ENCODE measurements at places on chromosomes 12 and 14.
A peak's percentile ranks its signal among the peaks of the same experiment; 100 is the strongest.

- no peak for DNase-seq
Observed at GRCh38 chr12:98483621-98484503, 31.5 kb upstream of the TMPO start.

DNA sequence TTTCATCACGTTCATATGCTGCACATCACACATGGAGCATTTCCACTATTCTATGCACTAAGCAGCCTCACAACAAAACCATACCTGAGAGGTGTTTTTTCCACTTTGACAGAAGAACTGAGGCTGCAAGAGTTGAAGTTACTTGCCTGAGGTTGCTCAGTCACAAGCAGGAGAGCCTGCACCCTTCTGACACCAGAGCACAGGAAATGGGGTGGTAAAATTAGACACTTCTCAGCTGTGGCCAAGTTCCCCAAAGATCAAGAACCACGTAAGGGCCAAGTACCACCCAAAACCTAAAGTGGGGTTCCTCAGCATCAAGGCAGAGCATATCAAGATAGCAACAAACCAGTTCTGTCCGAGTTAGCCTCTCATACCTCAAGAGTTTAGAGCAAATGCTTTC, 185.8 kb downstream of the CAPZA3 start:
- DNase-seq: no peak

DNA sequence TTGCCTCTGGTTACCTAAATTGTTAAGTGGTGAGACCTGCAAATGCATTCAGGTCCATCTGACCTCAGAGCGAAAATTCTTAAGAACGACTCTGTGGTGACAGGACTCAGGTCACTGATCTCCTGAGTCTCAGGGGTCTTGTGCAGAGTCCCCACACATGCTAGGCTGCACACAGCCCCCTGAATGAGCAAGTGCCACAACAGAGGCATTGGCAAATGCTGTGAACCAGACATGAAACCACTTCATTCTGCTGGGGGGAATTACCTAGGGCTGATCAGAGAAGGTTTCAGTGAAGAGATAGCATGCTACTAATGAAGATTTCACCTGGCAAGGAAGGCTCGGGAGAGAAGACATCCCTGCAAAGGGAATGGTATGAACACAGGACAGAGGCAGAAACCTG, 281.6 kb downstream of the ITPR2 start:
- DNase-seq: no peak

DNA sequence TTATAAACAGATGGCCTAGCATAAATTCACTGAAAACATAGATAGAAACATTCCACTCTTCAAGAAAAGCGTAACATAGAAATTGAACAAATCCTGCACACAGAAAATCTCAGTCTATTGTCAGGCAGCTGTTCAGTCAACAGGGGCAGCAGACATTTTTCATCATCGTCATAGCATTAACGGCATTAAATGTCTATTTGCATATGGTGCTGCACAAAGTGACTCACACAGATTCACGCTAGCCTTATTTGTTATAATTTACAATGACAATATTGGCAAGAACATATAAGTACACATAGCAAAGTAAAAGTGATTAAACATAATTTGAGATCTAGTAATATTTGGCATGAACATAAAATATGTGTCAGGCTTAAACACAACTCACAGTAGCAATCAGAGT, 95.7 kb downstream of the CEP128 start:
- no peak for DNase-seq

DNA sequence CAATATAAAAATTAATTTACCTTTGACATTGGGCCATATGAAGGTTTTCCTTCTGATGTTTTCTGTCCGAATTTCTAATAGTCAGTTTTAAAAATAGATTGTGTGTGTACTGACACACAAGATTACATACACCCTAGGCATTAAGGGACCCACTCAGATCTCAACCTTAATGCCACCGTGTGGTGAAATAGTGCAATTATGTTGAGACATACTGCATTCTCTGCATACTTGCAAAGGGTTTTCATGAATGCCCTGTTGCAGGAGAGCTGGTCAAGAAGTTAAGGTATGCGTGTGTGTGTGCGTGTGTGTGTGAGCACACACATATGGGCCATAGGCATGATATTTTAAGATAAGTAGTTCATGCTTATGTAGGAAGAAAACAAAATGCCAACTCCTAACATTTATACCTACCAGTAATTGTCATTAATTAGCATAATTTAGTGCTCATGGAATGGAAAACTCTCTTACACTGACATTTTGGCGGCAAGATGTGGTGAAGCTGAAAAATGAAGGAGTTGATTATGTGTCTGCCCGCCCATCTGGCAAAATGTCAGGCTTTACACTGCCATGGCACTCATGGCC, 58.8 kb downstream of the PIK3C2G start:
- DNase-seq: peak; percentile 43

GRCh38 chr12:45269412-45269751, 53.5 kb downstream of the ANO6 start:
- no peak for DNase-seq

- DNase-seq: no peak
Observed at GRCh38 chr12:69497308-69498026, 27.3 kb downstream of the FRS2 start.

DNA sequence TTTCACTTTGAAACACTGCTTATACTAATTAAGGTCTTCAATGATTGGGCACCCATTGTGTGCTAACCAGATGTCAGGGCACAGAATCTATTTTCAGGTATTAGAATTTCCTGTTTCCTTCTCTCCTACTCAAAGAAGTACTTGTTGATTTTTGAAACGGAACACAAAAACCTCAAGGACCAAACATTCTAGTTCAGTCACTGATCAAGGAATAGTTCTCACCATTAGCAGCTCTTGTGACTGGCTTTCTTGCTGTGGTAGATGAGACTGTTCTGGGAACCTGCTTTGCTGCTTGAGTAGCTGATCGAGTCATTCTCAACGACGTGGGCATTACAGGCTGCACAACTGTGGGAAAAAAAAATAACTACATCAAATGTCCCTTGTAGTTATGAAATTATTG, 11.0 kb downstream of the DLGAP5 start:
- no peak for DNase-seq

DNA sequence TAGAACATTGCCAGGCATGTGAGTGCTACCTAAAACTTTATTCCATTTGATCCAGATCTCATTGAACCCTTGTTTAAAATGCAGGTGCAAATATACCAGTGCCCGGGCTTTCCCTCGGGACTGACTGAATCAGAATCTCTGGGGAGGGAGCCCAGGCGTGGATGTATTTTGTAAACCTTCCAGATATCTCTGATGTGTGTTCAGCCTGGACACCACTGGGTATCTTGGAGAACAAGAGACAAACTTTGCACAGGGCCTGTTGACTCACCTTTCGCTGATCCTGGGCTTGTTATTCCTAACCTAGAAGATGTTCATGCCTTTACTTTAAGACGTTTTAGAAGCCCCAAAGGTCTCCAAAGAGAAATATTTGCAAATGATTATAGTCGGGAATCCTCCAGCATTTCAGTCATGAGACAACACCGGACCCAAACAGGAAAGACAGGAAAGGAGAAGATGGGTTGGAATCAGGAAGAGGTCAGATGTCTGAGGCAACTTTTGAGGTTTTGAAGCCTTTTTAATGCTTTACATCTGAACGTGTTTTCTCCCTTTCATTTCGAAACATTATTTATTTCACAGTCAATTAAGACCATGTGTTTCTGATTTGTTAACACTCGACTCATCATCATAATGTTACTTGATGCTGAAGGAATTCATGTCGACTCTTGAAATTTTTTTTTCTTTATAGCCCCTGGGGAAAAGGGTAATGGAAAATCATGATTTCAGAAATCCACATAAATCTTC, 118.6 kb downstream of the PLXNC1 start:
- no peak for DNase-seq

DNA sequence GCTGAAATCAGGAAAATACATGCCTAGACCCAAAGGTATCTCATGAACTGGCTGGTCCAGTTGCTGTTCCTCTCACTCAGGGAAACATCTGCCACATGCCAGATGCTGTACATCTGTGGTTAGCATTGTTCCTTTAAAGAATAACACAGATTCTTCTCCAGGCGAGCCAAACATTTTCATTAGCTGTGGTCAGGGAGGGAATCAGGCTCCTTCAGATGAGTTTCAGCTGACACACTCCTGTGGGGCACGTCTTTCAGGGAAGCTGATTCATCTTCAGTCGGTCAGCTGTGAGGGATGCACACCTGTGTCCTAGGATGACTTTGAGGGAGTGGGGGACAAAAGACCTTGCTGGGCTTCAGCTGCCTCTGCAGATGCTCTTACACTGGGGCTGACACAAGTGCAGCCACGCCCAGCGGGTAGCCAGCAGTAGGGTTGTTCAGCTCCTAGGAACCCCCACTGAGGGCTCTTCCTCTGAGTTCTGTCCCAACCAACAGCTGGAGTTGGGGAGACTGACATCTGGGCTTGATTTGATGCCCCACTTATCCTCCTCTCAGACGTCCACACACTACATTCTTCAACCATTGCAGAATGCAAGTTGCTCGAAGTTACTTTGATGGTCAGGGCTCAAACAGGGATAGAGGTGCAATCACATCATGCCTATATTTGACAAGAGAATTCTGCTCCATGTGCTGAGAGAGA, 155.0 kb downstream of the NUAK1 start:
- DNase-seq: no peak

- DNase-seq: no peak
Observed at GRCh38 chr14:35144029-35144428, 21.7 kb downstream of the PRORP start.

GRCh38 chr12:10211940-10212738, 538 bp upstream of the GABARAPL1 start:
- peak; percentile 90 for DNase-seq

- DNase-seq: no peak
Observed at GRCh38 chr12:4486980-4487379, 41.4 kb upstream of the FGF6 start.

DNA sequence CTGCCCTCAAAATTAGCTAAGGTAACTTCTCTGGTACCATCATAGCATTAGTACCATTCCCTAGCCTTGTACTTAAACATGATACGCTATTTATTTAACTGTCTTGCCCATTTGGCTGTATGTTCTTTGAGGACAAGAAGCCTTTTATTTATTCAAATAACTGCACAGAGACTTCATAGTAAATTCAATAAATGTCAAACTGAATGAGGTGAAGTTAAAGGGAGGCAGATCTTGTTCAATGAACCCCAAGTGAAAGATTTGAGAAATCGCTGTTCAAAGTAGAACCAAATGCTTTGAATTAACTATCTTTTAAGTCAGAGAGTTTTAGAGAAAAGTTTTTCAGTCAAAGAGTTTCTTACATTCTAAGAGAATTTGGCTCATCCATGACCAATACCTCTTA, 203.6 kb downstream of the GXYLT1 start:
- DNase-seq: no peak

DNA sequence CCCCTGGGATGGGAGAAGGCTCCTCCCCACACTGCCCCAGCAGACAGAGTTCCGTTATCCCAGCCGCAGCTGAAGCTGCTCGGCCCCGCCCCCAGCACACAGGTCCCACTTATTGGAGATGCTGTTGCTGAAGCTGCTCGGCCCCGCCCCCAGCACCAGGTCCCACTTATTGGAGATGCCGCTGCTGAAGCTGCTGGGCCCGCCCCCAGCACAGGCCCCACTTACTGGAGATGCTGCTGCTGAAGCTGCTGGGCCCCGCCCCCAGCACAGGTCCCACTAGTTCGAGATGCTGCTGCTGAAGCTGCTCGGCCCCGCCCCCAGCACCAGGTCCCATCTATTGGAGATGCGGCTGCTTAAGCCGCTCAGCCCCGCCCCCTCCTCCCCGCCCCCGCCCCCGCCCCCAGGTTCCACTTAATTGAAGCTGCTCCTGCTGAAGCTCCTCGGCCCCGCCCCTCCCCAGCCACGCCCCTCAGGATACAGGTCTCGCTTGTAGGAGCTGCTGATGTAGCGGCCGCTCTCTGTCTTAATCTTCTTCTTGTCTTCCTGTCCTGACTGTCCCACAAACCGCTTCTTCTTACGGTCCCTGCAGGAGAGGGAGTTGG, 12.0 kb downstream of the CFAP73 start:
- peak; percentile 49 for DNase-seq

- DNase-seq: peak; percentile 71
Observed at GRCh38 chr12:109775172-109775881, 57.9 kb downstream of the TRPV4 start.

- no peak for DNase-seq
Observed at GRCh38 chr12:116665666-116666304, 72.1 kb downstream of the SPRING1 start.

GRCh38 chr14:94379291-94380224, 8.8 kb downstream of the SERPINA1 start:
- DNase-seq: no peak

GRCh38 chr14:103137689-103138300, 14.5 kb downstream of the TNFAIP2 start:
- no peak for DNase-seq

DNA sequence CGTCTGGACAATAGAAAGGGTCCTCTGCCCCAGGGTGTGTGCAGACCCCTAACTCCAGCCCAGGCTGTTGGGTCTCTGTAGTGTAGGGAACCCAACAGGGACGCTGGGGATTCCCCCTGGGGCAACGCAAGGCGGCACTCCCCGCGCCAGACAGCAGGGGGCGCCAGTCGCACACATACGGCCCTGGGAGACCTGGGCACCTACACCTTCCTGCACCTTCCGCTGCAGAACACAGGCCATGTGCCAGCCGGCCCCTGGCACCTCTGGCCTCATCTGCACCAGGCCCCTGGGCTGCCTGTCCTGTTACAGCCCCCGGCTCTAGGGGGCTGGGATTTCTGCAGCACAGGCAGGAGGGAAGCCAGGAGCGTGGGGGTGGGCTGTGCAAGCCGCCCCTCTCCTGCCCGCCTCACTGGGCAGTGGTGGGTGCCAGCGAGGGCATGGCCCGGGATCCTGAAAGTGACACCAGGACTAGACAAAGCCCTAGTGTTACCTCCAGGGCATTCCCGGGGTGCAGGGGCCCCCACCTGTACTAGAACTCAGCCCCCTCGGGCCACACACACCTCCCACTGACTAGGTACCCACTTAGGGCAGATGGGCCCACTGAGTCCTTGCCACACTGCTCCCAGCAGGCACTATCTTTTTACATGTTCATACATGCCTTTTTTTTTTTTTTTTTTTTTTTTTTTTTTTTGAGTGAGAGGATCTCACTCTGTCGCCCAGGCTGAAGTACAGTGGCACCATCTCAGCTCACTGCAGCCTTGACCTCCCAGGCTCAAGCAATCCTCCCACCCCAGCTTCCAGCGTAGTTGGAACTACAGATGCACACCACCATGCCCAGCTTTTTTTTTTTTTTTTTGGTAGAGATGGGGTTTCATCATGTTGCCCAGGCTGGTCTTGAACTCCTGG, 37.5 kb downstream of the CCNK start:
- DNase-seq: peak; percentile 56

DNA sequence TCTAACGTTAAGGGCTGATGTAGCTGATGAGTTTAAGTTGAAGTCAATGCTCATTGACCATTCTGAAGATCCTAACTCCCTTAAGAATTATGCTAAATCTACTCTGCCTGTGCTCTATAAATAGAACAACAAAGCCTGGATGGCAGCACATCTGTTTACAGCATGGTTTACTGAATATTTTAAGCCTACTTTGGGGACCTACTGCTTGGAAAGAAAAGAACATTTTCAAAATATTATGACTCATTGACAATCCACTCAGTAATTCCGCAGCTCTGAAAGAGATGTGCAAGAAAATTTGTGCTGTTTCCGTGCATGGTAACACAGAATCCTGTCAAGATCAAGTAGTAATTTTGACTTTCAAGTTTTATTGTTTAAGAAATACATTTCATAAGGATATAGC, 35.0 kb upstream of the NAV3 start:
- DNase-seq: no peak

- no peak for DNase-seq
Observed at GRCh38 chr12:117692512-117692911, 276.3 kb downstream of the KSR2 start.
